ENCODE measurements at places on chromosomes 1 and 21.

GRCh38 chr1:63668298-63668697 is 75.1 kb downstream of the PGM1 start:
- DNase-seq = no peak

- no peak for DNase-seq
These were observed 150.9 kb downstream of the PTPRU start for GRCh38 chr1:29387210-29387609.

DNA sequence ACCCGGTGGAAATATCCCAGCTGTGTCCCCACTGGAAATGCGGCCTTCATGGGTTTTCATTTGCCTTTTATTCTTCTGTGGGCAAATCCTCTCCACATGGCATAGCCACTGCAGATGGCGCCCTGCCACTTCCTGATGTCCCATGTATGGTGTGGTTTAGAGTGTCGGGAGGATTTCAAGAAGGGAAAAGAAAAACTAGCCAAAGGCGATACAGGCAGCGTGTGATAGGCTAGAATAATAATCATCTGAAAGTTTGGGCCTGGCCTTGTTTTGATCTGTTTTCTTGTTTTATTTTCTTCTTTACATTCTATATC is 123.6 kb downstream of the PEX14 start:
- no peak for DNase-seq

DNA sequence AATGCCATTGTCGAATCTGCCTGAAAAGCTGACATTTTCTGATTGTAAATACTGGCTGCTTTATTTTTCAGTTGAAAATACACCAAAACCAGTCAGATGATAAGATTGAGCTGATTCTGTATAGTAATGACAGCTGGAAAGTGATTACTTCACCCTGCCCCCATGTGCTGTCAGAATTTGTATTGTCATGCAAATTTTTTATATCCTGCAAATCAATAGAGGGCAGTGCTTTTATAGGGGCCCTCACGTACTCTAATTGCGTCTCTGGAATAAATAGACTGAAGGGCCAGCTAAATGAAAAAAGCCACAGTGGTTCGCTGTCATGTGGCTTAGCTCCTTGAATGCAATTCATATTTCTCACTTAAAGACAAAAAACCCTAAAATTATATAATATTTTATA is 208.6 kb downstream of the LHX8 start:
- DNase-seq = no peak

- no peak for DNase-seq
These were observed 620.8 kb downstream of the MATN1 start for GRCh38 chr1:30102605-30103004.

DNA sequence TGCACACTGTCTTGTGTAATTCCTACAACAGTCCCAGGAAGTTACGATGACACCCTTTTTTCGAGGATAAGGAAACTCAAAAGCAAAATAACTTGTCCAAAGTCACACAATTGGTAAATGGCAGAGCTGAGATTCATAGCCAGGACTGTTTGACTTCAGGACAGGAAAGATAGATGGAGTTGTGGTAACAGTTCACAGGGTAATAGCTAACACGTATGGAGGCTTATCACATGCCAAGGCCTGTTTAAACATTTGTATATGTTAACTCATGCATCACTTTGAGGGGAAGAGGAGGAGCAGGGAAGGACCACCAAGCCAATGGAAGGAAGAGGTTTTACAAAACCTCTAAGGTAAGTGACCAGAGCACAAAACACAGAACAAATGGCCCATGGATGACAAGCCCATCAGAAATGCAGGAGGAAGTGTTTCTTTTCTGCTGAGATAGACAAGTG is 2.8 kb downstream of the DHCR24 start:
- no peak for DNase-seq

- DNase-seq = no peak
These were observed 130.8 kb downstream of the HFM1 start for GRCh38 chr1:91273875-91274274.

- no peak for DNase-seq
These were observed 3.2 kb downstream of the EVA1C start for GRCh38 chr21:32415451-32416398.

DNA sequence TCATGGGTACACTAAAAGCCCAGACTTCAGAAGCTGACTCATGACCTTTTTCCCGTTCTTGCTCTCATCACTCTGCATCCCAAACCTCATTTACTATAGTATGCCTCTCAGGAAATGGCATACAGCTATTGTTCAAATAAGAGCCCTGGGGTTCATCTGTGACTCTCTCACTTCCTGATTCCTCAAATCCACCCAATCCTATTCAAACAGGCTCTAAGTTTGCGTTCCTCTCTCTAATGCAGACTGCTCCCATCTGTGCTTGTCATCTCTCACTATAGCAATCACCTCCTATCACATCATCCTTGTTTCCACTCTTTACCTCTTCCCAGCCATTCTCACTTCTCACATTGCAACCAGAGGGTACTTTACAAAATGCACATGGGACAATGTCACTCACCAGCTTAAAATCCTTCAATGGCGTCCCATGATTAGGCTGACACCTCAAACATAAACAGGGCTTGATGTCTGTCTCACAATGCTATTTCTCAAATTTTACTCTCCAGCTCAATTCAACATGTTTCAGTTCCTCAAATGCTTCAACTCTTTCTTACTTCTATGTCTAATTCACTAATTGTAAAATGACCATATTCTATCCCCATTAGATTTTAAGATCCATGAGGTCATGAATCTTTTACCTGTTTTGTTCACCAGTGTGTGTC is 408.4 kb downstream of the NTNG1 start:
- no peak for DNase-seq

GRCh38 chr1:67367370-67368045 is 59.8 kb downstream of the IL12RB2 start:
- DNase-seq = no peak

DNA sequence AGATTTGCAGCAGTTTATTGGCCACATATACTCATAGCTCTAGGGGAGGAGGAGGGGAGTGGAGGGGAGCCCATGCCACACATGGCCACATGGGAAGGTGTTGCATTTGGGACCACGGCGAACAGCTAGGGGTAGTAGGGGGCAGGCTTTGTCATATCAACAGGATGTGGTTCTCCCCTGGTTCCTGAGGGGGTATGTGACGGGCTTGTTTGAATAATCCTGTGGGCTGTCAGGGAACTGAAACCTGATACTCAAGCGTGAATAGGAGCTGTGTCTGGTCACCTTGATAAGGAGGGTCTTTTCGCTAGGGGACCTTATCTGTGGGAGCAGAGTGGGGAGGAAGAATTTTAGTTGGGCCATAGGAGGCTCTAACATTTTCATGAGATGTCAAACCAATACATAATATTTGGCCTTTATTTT is 264.7 kb downstream of the CTH start:
- peak; percentile 17 for DNase-seq

DNA sequence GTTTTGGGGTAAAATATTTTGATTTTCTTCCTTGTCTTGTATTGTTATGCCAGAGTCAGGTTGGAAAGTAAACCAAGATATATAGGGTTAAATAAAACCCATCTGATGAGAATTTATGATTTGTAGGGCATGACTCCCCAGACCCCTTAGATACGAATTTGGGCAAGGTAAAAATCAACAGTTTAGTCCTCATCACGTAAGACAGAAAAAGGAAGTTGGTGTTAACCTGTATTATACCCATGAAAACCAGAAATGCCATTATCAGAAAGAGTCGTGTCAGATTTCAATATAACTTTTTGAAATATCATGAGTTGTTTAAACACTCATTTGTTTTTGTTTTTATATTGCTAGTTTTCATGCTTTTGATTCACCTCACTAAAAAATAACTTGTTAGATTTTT is 11.8 kb downstream of the CEPT1 start:
- no peak for DNase-seq

GRCh38 chr21:36134803-36135390 is at the start of gene CBR3:
CBR3 (plus strand) TSS chr21:36135079; CDS start chr21:36135193, 114 bp downstream.
- no peak for DNase-seq

GRCh38 chr1:17437580-17438317 is 1.7 kb downstream of the RCC2 start:
- no peak for DNase-seq

DNA sequence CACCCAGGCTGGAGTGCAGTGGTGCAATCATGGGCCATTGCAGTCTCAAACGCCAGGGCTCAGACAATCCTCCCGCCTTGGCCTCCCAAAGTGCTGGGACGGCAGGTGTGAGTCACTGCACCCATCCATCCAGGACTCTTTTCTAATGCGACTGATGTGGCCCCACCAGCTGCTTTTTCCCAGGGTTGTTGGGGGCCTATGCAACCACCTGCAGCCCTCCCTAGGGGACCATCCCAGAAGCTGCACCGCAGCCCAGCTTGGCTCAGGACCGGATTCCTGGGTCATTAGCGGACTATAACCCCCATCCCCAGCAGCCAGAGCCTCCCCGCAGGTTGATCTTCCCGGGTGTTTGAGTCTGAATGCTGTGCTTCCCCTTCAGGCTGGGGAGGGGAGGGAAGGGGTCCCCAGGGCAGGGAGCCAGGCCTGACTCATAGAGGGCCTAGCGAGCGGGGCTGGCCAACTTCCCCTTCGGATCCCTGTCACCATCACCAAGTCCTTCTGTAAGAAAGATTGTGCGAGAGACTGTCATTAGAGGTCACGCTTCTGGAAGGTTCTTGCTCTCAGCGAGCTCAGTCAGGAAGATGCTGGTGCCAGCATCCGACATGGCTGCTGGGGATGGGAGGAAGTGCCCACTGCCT is 108.7 kb upstream of the ACTRT2 start:
- DNase-seq = no peak

GRCh38 chr21:14989359-14989758 is 75.4 kb downstream of the NRIP1 start:
- DNase-seq = no peak

- no peak for DNase-seq
These were observed 10.4 kb upstream of the PPT1 start for GRCh38 chr1:40107290-40107959.

GRCh38 chr1:20358761-20359263 is 68.1 kb downstream of the VWA5B1 start:
- no peak for DNase-seq

GRCh38 chr1:82819234-82819633 is 1018.5 kb downstream of the ADGRL2 start:
- no peak for DNase-seq

DNA sequence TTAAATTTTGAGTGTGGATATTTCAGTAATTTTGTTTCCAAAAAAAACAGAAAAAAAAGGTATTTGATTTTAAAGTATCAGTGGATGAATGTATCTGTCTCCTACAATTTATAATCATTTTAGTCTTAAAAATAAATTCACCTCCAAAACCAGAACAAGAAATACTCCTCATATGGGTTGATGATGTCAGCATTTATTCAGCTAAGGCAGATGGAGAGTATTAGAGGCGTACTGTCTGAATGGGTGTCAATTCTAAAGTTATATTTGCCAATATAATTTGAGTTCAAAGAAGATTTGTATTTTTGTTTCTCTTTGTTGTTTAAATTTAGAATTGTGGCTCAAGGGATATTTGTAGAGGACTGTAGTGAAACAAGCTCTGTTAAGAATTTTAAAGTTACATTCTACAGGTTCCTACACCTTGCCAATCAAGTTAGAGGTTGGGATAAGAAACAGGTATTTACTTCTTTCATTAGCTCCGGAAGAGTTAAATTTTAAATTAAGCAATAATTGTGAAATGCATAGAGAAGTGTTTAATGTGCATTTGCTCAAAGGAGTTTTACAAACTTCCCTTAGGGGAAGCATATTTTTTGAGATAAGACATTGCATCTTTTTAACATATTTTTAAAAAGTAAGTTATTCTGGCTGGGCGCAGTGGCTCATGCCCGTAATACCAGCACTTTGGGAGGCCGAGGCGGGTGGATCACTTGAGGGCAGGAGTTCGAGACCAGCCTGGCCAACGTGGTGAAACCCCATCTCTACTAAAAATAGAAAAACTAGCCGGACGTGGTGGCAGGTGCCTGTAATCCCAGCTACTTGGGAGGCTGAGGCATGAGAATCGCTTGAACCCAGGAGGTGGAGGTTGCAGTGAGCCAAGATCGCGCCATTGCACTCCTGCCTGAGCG is 1.2 kb downstream of the PLA2G4A start:
- DNase-seq = peak; percentile 42

- no peak for DNase-seq
These were observed 151.9 kb upstream of the KLHDC7A start for GRCh38 chr1:18328803-18329202.

All from Kasumi-1 (cell line).